Hippocampal formation (tissue), 2 donors: ENCODE measurements at places on chromosomes 5 and 9.

DNA sequence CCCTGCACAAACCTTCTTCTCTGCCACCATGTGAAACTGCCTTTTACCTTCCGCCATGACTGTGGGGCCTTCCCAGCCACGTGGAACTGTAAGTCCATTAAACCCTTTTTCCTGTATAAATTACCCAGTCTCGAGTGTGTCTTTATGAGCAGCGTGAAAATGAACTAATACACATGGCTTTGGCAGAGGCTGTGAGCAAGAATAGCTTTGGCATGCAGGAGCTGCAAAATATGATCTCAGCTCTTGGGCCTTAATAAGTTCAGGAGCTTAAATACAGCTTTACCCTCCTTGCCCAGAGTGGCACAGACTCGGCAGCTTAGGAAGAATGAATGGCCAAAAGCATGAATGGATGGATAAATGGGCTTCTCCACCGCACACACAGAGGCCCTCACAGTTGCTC lies 15.7 kb upstream of the SLC36A1 start:
- no peak for DNase-seq

GRCh38 chr5:50595199-50595598 lies 71.2 kb upstream of the PARP8 start:
- DNase-seq, result no peak

- no peak for DNase-seq
Measured at GRCh38 chr5:54214722-54215121, 95.7 kb downstream of the ARL15 start.

DNA sequence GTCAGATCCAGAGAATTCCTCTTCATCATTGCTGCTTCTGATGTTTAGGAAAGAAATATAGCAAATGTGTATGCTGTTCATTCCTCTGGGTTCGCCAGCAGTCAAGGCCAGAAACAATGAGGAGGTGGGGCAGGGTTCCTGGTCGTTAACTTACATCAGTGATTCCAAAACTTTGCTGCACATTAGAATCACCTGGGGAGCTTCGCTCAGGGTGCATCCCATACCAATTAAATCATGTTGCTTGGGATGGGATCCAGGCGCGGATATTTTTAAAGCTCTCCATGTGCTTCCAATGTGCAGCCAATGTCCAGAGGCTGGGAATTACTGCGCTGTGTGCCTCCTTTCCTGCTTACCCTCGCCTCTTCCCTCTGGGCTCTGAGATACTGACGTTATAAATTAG lies 227.9 kb upstream of the KLF9 start:
- DNase-seq, result no peak

DNA sequence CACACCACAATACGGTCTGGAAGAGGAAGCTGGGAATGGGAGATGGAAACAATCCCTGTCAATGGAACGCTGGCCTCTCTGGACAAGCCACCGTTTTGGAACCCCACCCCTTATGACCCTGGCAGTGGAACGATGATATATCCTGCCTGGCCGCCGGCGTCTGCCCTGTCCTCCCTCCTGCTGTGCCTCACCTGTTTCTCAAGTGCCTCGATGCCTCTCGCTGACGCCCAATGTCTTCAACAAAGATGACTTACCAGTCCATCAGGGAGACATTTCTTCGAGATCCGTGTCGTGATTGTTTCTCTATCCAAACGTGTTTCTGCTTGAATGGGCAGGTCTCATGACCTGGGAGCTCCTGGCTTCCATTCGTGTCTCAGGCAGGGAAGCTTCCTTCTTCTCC lies 476.5 kb downstream of the SPATA31A7 start:
- no peak for DNase-seq

- no peak for DNase-seq
Measured at GRCh38 chr9:115104908-115105307, 13.0 kb downstream of the TNC start.

DNA sequence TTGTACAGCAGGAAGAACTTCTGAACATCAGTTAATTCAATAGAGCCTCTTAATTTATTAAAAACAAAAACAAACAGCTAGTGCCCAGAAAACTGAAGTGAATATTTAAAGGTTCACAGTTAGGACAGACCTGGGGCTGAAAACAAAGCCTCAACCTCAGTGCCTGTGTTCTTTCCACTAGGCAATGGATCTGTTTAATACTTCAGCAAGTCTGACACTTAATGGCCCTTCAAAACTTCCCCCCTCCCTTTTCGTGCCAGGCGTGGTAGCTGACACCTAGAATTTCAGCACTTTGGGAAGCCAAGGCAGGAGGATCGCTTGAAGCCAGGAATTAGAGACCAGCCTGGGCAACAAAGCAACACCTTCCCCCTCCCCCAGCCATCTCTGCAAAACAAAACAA lies 54.5 kb upstream of the IFNK start:
- no peak for DNase-seq

DNA sequence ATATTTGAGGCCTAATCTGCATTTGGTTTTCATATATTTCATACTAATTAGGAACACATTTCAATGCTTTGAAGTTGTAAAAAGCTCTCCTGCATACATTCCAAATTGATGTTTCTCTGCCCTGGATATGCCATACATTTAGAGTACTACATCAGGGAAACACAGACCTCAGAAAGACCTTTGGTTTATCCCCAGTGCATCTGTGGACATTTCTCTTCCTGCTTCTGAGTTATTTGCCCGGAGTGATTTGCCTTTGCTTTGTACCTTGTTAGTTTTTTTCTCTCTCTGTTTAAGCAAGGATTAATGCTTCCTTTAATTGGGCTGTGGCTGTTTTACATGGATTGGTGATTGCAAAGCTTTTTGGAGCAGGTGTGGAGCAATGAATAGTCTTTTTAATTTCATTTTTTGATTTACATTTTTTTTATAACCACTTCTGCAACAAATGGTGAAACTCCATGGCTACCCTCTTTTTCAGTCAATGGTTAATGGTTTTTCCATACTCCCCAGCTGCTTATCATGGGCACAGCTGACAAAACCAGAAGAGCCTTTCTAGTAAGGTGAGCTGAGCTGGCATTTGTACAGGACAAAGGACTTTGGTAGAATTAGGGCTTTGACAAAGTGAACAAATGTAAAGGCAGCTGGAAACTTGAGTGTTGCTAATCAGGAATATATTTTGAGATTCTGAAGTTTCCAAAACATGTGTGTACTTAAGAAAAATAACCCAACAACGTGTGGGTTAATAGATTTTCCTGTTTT lies 54.2 kb downstream of the ZSWIM6 start:
- DNase-seq, result no peak

- no peak for DNase-seq
Measured at GRCh38 chr5:13339093-13339492, 605.4 kb downstream of the DNAH5 start.

DNA sequence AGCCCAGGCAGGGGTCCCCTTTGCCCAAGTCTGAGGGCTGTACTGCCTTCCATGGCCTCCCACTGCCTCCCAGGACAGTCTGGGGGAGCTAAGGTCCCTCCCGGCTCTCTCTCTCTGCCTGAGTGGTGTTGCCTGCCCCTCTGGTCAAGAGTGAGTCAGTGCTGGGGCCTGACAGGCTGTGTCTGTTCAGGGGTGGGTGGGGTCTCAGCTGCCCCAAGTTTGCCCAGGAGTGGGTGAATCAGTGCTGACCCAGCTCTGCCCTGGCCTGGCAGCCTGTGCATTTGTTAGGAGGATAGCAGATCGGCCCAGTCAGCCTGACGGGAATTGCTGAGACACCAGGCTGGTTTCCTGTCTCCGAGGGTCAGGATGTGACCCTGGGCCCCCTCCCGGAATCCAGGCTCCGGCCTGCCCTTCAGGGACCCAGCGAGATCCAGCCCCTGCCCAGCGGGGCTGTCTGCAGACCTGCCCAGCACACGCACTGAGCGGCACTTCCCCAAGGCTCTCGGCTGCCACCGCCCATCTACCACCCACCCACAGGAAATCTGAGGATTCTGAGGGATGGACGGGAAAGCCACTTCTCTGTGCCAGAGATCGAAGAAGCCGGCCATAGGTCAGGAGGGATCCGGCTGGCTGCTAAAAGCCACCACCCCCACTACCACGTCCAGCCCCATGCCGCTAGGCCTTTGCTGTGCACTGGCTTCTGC lies 15.9 kb downstream of the ENG start:
- no peak for DNase-seq

DNA sequence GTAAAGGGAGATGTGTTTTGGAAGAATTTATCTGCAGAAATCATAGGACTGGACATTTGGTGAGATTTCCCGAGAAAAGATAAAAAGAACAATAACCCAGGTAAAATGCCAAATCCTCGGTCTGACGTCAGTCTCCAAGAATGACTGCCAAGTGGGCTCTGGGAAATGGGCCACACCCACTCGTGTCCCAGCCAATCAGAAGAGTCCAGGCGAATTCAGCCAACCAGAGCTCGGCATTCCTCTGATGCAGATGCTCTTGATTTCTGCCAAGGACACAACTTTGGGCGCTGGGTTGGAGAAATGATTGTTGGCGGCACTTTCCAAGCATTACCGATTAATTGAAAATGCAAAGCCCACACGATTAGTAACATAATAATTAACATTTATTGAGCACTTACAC lies 73.3 kb downstream of the FGF18 start:
- DNase-seq, result no peak

DNA sequence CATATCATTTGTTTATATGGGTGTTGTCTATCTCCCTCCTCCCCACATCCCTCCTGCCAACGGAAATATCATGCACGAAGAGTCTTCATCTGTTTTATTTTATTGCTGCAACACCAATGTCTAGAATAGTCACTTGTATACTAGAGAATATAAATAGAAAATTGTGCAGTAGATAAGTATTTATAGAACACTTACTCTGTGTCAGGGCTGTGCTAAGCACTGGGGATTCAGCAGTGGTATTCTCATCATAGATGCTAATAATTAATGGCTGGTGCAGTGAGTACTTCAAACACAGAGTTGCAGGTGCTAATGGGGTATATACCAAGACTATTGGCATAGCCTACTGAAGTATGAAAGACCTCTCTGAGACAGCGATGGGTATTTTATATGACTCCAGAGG lies 353.5 kb upstream of the CDH6 start:
- no peak for DNase-seq

GRCh38 chr5:1836176-1836890 lies 35.1 kb downstream of the NDUFS6 start:
- DNase-seq, result no peak

DNA sequence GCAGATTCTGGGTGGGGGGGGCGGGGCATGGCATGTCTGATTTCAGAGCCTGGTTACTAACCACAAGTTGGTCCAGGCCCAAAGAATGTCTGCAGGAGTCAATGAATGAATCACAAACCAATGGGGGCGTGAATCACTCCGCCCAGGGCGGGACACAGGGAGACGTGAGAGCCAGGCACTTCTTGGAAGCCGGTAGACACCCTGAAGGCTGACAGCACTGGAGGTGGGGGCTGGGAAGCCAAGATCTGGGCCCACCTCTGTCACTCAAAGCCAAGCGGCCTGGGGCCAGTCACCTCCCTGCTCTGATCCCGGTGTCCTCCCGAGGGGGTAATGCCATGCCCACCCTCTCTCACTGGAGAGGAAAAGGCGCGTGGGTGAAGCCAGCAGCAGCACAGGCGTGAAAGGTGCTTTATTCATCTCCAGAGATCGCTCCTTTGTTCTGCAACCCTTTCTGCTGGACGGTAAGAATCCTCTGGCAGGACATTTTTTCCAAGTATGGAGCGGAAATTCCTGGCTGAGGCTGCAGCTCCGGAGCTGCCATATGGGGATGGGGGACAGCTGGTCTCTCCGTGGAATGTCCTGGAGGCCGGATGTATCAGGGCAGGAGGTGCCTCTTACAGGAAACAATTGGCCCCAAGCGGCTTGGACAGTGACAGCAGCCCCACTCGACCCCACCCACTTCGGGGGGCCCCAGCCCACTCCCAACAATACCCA lies 85.0 kb downstream of the STK10 start:
- no peak for DNase-seq

DNA sequence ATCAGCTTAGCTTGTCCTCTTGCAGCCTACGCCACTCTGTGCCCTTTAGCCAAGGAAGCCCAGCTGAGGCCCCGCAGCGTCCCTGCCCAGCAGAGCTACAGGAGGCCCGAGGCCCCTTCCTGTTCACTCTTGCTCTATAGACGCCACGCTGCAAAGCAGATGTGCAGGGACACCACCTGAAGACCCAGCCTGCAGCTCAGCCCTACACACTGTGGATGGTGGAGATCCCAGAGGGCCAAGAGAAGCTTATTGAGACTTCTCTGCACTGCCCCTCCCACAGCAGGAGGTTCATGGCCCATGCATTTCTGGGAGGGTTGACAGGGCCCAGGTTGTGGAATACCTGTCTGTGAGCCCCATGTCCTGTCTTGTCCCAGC lies 33.6 kb downstream of the IRF1 start:
- no peak for DNase-seq
